ENCODE measurements at places on chromosomes 2 and 18. TPM values are rescaled to one million over a fixed set of nuclear protein-coding genes. Genes with fewer than 3 reads are reported as not detected.

DNA sequence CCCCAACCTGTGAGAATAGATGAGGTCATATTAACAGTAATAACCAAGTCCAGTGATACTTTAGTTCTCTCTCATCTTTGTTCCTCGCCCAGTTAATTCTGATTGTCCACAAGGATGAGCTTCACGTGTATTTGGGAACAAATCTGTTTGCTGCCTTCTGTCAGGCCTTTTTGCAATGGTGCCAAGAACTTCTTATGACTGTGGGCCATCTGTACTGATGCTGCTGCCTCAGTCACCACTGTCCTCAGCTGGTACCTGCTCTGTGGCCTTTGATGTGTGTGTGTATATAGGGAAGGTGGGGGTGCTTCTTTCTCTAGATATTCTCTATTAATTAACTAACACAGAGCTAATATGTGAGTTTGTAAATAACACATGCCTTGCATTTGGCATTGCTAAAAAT, 392.9 kb downstream of the TGIF1 start:
- no peak overlapping the region for H3K4me3 ChIP-seq
- DNase-seq = no peak
- peaks cover 14% of the 10 kb centered on the region for H3K27me3 ChIP-seq
- H3K4me1 ChIP-seq = no peaks in the 10 kb centered on the region
- no peaks in the 10 kb centered on the region for H3K36me3 ChIP-seq

DNA sequence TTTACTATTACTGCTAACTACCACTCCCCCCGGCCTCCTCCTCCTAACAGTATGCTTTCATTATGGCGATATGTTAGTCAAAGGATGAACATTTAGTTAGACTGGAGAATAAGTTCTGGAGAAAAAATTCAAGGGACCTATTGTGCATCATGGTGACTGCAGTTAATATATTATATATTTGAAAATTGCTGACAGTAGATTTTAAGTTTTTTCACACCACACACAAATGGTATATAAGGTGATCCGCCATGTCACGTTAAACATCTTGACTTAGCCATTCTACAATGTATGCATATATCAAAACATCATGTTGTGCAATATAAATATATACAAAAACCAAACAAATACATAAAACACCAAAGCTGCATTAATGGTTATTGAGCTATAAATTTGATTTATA, 873.7 kb downstream of the CNTNAP5 start:
- no peaks in the 10 kb centered on the region for H3K36me3 ChIP-seq
- H3K27ac ChIP-seq = no peak overlapping the region
- DNase-seq = no peak
- no peak overlapping the region for H3K4me3 ChIP-seq
- no peaks in the 10 kb centered on the region for H3K27me3 ChIP-seq
- H3K4me1 ChIP-seq = no peaks in the 10 kb centered on the region

The RUFY4 gene
- total RNA-seq = 0.86 TPM

The PFN4 gene
- total RNA-seq = not detected

- DNase-seq = no peak
- no peaks in the 10 kb centered on the region for H3K36me3 ChIP-seq
- peaks cover 22% of the 10 kb centered on the region for H3K27me3 ChIP-seq
- no peaks in the 10 kb centered on the region for H3K4me1 ChIP-seq
Measured at GRCh38 chr2:217717646-217718045, 285.1 kb downstream of the TNS1 start.
